ENCODE measurements at places on chromosomes 4 and X. TPM values are rescaled to one million over a fixed set of nuclear protein-coding genes. Genes with fewer than 3 reads are reported as not detected.

GRCh38 chrX:110056419-110056818, 53.5 kb downstream of the TMEM164 start:
- no peak for DNase-seq

DNA sequence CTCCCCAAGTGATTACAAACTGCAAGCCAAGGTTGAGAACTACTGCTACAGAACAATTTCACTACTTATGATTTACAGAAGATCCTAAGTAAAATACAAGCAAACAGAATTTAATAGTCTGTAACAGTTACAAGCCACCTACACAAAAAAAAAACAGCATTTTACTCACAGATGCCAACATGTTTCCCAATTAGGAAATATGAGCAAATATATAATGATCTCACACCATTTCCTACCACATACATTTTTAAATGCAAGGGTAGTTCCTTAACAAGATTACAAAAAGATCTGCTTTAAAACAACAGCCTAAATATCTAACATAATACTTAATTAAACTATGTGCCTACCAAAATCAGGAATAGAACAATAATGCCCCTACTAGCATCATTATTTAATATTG, 63.4 kb downstream of the EFHC2 start:
- DNase-seq: no peak

The HELQ gene
- total RNA-seq: 11.6 TPM

The ADGRL3 gene
- total RNA-seq: 18.1 TPM

The SYTL5 gene
- total RNA-seq: not detected

The CFAP99 gene
- total RNA-seq: not detected

The COL25A1 gene
- 0.42 TPM for total RNA-seq

DNA sequence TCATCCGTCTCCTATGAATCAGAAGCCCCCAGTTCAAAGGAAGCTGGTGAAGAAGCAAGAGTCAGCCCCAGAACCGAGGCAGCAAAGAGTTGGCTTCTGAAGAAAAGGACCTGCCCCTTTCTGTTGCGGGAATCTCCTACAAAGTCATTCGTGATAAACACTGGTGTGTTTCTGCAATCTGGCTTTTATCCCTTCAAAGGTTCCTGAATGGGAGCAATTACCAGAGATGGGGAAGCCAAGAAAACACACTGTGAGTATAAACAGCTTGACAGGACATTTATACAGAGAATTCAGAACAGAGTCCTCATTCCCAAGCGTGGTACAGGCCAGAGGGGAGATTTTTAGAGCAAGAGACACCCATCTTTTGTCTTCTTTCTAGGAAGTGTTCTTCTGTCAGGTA, 226.8 kb upstream of the LNX1 start:
- no peak for DNase-seq

The SLC25A5 gene
- total RNA-seq: 102 TPM

The ASB11 gene
- total RNA-seq: not detected

DNA sequence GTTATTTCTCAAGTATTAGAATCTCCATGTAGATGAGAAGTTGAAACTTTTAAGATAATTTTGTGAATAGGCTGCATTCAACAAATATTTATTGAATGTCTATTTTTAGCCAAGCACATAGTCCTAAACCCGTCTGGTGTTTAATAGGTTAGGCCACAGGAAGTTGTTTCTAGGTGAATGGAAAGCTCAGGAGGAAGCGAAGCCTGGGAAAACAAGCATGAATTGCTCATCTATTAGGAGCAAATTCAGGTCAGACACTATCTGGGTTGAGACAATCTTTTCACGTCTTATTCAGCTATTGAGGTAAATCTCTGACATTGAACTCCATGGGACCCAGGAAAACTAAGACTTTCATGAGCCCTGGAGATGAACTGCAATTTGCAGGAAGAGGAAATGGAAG, 43.1 kb upstream of the FREM3 start:
- DNase-seq: no peak

The UGT2B10 gene
- not detected for total RNA-seq

The NRK gene
- total RNA-seq: 5.7 TPM

The CCKAR gene
- total RNA-seq: 1.2 TPM

DNA sequence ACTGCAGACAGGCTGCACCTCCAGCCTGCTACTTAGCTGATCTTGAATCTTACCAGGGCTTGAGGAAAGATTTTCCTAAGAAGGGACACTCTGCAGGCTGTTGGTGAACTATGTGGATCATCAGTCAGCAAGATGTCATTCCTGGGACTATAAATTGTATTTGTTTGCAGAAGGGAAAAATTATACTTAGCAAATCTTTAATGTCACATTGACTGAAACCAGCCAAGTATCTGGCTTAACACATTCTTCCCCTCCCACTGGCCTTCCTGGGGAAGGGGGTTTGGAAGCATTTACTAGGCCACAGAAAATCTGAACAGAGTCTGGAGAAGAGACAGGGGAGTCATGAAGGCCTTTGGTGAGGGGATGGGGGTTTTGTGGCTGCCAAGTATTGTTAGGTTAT, 156.7 kb upstream of the EOLA2 start:
- no peak for DNase-seq

GRCh38 chr4:3599951-3600350, 67.7 kb upstream of the LRPAP1 start:
- no peak for DNase-seq

DNA sequence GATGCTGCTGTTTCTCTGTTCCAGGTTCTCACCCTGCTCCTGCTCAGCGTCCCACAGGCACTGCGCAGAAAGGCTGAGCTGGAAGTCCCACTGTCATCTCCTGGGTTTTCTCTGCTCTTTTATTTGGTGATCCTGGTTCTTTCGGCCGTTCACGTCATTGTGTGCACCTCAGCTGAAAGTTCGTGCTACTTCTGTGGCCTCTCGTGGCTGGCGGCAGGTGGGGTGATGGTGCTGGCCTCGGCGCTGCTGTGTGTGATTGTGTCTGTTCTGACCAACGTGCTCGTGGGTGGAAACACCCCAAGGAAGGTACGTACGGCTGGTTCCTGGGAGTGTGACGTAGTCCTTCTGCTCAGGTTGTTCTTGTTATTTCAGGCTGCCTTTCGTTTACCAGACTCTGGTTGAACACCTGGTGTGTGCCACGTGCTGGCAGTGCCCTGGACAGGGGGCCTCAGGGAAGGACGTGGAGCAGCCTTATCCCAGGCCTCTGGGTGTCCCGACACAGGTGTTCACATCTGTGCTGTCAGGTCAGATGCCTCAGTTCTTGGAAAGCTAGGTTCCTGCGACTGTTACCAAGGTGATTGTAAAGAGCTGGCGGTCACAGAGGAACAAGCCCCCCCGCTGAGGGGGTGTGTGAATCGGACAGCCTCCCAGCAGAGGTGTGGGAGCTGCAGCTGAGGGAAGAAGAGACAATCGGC, 22.8 kb downstream of the PIGG start:
- no peak for DNase-seq

The VAMP7 gene
- 35.6 TPM for total RNA-seq

GRCh38 chrX:115522952-115523351, 38.0 kb upstream of the PLS3 start:
- DNase-seq: no peak

DNA sequence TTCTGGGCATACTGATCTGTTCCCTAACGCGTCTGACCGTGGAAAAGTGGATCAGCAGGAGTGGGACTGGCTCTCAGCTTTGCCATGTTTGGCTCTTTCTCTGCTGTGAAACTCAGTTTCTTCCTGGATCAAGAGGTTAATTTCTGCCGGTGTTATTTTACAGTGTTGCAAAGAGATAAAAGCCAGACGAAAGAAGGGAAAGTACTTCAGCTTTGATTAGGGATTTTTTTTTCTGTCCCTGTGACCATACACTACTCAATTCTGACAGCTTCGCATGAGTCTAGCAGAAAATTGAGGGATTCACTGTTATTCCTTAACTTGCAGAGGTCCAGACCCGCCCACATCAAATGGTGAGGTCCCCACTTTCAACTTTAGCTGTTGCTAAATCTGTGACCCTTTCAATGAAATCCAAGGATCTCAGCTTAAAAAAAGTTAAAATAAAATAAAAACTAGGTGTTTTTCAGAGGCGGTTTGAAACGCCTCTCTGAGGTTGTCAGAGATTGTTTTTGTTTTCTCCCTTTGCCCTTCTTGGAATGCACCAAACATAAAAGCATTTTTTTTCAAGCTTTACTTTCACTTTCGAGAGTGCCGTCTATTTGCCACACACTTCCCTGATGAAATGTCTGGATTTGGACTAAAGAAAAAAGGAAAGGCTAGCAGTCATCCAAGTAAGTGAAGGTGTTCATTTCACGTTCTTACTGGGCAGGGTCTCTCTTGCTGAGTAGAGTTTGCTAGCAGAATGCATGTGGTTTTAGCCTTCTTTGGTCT, at the start of gene TLR3:
TLR3 (plus strand) TSS at position 576 of the 768 bp plus-strand sequence. CDS start 7,464 bp downstream, outside the sequence.
- no peak for DNase-seq

DNA sequence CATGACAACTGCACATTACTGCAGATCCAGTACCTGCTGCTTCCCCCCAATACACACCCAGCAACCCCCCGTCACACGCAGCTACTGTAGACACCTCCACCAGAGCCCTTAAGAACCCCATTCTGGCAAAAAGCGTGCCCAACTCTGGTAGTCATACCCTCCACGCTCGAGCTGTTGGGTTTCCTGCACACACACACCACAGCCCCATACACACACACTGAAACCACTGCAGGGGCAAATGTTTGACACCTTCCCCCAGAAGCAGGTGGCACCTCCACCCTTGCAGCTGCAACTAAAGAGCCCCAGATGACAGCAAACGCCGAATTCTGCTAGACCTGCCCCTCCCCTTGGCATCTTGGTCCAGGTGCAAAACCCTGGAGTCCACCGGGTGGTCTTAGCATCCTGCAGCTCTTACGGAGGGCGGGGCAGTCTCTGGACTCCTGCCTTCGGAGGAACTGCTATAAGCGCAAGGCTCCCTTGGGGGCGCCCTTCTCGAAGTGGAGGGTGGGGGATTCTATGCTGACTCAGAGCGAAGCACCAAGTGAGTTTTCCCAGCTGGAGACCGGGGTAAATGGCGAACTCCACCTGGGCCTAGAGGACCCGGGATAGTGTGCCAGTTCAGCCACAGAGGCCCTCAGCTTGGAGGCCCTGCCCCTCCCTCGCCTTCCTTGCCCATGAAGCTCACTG, 1.5 kb downstream of the FRMPD3 start:
- no peak for DNase-seq

DNA sequence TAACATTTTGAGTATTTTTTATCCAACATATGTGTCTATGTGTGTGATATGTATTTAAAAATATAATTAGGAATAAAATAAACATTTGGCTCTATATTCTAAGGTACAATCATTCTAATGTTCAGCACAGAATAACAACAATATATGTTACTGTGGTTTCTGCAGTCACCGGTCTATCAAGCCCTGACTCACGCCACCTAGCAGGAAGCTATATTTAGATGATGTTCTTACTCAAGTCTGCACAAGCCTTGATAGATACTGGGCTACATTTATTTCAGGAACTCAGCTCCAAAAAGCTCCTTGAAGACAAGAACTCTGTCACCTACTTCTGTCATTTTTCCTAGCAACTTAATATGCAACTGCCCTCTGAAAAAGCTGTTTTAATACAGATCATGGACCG, 152.0 kb upstream of the FTHL17 start:
- DNase-seq: no peak

- no peak for DNase-seq
Measured at GRCh38 chr4:186485561-186486062, 69.8 kb downstream of the MTNR1A start.

The L1CAM gene
- total RNA-seq: 1.1 TPM

The WDR17 gene
- total RNA-seq: 5.3 TPM

The C1QTNF7 gene
- 18.2 TPM for total RNA-seq

DNA sequence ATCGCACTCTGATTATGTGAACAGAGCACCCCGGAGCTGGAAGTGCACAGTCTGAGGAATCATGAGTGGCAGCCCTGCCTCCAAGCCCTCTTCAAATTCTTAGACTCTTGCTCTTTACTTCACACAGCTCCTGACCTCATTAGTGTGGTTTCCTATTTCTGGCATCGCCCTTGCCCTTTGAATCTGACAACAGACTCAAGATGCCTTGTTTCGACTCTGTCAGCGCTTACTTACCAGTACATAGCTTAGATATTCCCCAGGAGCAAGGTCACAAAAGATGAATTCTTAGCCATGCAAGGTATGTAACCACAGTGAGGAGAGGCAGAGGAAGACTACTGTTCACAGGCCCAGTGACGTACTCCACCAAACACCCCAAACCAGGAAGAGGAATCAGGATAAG, 167.2 kb downstream of the KDR start:
- DNase-seq: no peak
